ENCODE measurements at places on chromosomes 12 and 14.

GRCh38 chr12:79850610-79851299, 84.1 kb downstream of the PPP1R12A start:
- no peak for DNase-seq

- DNase-seq: no peak
Measured at GRCh38 chr12:17918013-17918412, 172.0 kb downstream of the RERGL start.

DNA sequence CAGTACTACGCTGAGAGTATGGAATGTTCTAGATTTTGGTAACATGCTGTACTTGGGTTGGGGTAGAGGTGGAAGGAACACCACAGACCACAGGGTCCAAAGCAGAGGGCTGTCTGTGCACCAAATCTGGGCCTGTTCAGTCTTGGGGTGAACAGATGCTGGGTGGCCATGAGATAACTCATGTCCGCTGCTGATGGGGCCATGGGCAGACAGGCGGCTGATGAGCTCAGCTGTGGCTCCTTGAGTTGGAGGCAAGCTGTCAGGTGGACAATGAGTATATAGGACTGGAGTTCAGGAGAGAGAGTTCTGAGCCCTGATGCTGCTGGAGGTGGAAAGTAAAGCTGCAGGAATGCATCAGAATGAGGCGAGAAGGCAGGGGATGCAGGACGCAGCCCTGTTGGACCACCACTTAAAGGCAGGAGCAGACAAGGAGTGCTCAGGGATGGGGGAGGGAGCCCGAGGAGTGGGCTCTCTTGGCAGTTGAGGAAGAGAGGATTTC, 6.2 kb downstream of the SMIM41 start:
- no peak for DNase-seq

- DNase-seq: peak; percentile 36
Measured at GRCh38 chr12:105109465-105110212, 2.1 kb downstream of the WASHC4 start.

GRCh38 chr12:54723379-54724256, 75.5 kb upstream of the DCD start:
- no peak for DNase-seq

Data from lung (tissue), 17 donors.